ENCODE measurements at places on chromosomes 6 and 20.

GRCh38 chr20:49356676-49357075, 78.8 kb upstream of the ZNFX1 start:
- DNase-seq: no peak

DNA sequence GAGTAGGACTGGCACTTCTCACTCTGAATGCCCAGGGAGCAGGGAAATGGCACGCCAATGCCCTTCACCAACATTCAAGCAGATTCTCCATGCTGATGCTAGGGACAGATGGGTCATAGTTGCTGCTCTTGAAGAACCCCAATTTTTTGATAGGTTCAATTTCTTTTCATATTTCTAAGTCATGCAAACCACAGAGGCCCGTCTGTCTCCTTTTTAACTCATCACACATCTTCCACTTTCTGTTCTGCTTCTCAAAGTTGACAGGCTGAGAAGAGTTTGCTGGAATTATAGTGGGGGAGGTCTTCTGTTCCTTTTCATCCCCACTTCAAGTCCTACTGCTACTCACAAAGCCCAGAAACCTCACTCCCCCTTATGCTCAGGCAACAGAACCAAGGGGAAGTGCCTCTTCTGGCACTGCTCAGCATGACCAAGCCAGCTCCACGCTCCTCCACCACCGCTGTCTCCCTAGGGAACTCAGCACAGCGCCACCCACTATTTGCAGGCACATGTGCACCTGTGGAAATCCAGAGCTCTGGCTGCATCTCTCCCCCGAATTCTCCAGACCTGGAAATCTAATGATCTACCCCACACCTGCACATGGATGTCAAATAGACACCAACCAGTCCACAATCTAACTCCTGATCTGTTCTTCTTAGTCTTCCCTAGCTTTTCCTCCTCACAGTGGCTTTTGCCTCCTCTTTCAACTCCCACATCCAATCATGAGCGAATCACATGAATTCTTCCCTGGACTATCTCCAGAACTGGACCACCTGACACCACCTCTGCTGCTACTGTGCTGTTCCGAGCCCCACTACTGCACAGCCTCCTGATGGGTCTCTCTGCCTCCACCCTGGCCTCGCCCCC, 10.7 kb downstream of the ZBTB24 start:
- no peak for DNase-seq

- DNase-seq: no peak
Measured at GRCh38 chr20:20938599-20938998, 167.6 kb downstream of the LINC00237 start.

- no peak for DNase-seq
Measured at GRCh38 chr6:70310063-70310694, 7.3 kb upstream of the COL9A1 start.

GRCh38 chr20:32344835-32345506, 13.2 kb upstream of the ASXL1 start:
- DNase-seq: no peak
